ENCODE measurements at places on chromosomes 6 and 20.
A peak's percentile ranks its signal among the peaks of the same experiment; 100 is the strongest.

DNA sequence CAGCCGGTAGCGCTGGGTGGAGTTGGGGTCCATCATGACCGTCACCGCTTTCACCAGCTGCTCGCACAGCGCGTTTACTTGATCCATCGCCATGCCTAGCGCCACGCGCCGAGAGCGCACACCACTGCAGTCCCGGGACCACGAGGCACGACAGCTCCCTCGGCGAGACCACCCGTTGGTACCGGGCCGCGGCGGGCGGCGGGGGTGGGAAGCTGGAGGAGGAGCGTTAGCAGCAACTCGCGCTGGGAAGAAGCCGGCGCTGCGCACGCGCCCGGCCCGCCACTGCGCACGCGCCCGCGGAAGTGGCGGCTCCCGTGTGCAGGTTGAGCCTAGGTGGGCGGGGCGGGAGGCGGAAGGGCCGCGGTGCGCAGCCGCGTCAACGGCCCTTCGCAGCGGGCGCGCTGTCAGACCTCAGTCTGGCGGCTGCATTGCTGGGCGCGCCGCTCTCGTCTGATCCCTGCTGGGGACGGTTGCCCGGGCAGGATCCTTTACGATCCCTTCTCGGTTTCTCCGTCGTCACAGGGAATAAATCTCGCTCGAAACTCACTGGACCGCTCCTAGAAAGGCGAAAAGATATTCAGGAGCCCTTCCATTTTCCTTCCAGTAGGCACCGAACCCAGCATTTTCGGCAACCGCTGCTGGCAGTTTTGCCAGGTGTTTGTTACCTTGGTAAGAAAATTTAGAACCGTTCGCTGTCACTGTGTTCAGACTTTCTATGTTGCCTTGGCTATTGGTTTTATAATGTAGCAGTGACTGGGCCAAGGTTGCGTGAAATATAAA lies at the start of the genes POLH and XPO5:
Gene POLH, plus strand, starts transcription at position 414 of the 780 bp plus-strand sequence. CDS start 6,135 bp downstream, outside the sequence.
Gene XPO5, minus strand, starts transcription at position 267 of the 780 bp plus-strand sequence. Its CDS starts 174 bp downstream, at position 93.
- DNase-seq: peak; percentile 89

- no peak for DNase-seq
These were observed 48.9 kb downstream of the HDDC2 start for GRCh38 chr6:125252891-125253290.

GRCh38 chr6:73951183-73951582 lies 255.2 kb downstream of the CD109 start:
- no peak for DNase-seq

DNA sequence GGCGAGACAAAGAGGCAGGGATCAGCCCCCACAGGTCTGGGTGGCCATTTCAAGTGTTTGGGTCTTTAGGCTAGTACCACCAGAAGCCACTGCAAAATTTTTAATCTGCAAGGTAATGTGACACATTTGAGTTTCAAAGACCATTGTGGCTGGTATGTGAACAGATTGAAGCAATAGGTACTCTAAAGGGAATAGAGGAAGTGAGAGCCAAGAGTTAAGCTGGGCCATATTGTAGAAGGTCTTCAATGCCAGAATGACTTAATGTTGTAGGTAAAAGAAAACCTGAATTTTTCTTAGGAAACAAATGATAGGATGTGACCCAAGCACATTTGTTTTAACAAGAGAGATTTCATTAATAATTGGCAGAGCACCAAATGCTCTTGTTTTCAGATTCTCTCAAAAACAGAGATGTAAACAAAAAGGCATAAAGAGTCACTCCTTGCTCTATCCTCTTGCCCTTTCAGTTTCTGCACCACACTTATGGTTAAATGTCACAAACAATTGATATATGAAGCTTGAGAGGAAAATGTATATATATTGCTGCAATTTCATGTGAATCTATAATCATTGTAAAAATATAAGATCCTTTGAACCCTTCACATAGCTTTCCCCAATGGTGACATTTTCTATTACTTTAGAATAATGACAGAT lies 307.1 kb upstream of the PLN start:
- DNase-seq: no peak

- DNase-seq: no peak
These were observed 32.0 kb upstream of the TCF21 start for GRCh38 chr6:133856911-133857310.

- DNase-seq: no peak
These were observed 307.2 kb downstream of the SOX4 start for GRCh38 chr6:21900730-21901129.

GRCh38 chr6:19665613-19665909 lies 171.6 kb upstream of the ID4 start:
- no peak for DNase-seq
